Endothelial cell of umbilical vein (primary cell): ENCODE measurements at places on chromosomes 5 and 9. TPM values are rescaled to one million over a fixed set of nuclear protein-coding genes. Genes with fewer than 3 reads are reported as not detected.

DNA sequence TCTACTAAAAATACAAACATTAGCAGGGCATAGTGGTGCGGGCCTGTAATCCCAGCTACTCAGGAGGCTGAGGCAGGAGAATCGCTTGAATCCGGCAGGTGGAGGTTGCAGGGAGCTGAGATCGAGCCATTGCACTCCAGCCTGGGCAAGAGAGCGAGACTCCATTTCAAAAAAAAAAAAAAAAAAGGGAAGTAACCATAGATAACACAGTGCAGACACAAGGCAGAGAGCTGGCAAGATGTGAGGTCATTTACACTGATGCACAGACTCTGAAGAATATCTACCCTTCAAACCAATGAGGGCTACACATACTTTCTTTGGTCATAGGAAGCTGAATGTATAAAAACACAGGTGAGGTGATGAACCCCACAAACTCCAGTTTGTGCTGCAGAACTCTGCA is 131.9 kb downstream of the DCP2 start:
- no peak for DNase-seq

DNA sequence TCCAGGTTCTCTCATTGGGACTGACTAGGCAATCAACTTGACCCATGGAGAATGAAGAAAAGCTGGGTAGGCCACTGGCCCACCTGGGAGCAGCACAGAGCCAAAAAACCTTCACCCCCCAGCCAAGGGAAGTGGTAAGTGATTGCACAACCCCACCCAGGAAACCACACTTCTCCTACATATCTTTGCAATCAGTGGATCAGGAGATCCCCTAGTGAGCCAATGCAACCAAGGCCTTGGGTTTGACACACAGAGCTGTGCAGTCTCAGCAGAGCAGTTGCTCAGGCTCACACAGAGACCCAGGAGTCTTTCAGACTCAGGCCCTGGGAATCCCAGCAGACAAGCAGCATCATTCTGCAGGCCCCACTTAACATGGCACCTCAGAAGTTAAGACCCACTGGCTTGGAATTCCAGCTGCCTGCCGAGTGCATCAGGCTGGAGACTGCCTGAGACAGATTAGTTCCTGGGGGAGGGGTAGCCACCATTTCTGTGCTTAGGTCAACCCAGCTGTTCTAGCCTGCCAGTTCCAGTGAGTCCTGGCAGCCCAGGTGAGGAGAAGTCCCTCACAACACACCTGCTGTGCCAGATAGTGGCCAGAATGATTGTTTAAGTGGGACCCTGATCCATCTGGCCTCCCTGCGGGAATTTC is 136.4 kb downstream of the SAXO1 start:
- DNase-seq, result no peak

DNA sequence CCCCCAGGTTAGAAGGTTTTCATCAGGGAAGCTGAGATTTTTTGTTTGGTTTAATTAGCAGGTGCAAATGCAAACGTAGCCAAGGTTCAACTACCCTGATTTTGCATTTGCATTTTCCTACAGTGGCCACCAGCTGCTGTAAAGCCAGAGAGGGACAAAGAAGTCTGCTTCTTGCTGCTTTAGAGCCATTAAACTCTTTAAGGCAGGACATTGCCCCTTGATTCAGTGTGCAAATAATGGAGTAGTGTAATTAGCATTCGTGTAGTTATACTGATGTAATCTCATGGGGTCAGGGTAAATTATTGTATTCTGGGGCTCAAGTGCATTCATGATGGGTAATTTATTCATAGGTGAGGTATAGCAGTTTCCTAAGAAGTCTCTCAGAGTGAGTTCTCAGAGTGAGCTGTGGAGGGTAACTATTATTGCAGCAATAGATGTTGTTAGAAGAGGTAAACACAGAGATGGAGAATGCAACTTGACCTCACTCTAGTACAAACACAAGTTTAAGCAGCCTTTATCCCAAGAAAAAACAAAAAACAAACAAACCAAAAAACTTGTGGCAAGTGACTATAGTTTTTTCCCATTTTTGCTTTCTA is 526.5 kb downstream of the KIF4B start:
- DNase-seq, result no peak

ADAMTS2 gene
- polyA plus RNA-seq, result 0.02 TPM in 1 of 2 replicates, not detected in the other

DNA sequence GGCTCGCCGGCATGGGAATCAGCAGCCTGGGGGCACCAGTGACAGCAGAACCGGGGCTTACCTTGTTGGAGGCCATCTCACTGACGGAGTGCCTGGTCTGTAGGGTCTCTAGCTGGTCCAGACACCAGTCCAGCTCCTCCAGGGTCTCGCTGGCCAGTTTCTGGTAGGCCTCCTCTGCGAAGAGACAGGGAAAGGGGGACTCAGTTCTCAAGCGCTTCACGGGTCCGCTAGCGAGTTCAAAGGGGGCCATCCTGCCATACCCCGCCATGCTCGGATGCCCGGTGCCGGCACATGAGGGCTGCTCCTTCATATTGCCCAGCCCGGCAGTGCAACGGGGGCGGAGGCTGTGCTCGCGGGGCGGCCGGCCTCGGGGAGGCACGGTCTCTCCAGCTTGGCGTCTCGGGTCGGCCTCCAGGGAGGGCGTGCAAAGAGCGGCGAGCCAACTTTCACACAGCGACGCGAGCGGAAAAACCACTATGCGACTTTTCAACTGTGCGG is 456.0 kb downstream of the RAB3C start:
- DNase-seq, result peak; percentile 10

DNA sequence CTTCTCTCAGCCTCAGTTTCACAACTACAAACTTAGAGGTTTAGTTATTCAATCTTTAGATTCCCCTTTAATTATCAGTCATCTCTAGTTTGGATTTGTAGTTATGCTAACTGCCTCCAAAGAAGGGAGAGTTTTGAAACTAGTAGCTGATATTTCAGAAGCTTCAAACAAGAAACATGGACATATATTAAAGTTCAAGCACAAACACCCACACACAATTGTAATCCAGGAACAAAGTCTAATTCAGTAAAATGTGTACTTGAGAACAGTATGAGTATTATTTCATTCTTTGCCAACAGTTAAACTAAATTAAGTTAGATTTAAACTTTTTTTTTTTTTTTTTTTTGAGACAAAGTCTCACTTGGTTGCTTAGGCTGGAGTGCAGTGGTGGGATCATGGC is 71.2 kb upstream of the ABCA1 start:
- no peak for DNase-seq

DNA sequence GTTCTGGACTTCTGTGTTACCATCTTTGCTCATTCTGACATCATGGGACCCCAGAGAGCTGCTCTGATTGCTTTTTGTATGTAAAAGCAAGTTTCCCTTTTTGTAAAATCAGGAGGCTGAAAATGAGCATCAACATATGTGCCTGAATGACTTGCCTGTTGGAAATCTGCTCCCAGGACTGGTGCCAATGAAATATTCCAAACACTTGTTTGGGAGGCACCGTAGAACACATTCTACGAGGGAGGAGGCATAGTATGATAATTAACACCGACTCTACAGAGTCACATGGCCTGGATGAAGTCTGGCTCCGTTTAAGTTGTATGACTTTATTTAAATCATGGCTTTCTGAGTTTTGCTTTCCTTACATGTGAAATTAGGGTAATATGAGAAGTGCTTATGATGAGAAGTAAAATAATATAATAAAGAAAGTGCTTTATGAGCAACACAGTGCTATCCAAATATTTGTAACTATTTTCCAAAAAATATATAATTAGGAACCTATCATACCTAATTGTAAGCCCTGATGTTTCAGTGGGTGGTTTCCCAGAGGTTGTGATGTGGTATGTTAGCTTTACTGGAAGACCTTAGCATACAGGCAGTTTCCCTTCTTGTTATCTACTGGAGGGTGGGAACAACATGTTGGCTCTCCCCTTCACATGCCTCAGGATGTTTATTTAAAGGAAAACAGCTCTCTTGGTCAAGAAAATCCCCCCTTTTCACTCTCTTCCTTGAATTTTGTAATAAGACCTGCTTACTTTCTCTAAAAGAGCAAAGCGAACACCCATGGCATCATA is 238.1 kb downstream of the FBXL7 start:
- no peak for DNase-seq

GRCh38 chr5:28397502-28397941 is 1359.1 kb upstream of the CDH9 start:
- no peak for DNase-seq

CAMK2A gene
- polyA plus RNA-seq, result not detected in 2 replicates

ACOT12 gene
- polyA plus RNA-seq, result not detected in 2 replicates

DNA sequence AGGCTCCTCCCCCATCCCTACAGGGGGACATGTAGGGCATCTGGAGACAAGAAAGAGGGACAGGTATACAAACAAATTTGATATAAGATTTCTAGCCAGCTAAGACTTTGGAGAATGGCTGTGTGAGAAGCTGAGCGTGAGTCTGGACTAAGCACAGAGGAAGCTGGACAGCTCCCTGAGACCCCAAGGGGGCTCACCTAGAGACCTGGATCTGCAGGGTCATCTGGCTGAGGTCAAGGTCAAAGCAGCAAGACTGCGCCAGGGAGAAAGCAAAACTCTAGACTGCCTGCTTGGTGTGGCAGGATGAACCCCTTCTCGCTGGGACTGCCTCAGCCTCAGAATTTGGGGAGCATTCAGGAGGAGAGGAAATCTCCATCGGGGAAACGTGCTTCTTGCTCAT is 8.0 kb upstream of the GSN start:
- no peak for DNase-seq

GRCh38 chr9:129307227-129307970 is 129.3 kb upstream of the IER5L start:
- no peak for DNase-seq

GRCh38 chr9:2966565-2967300 is 122.8 kb upstream of the PUM3 start:
- DNase-seq, result no peak

- no peak for DNase-seq
Measured at GRCh38 chr5:126954981-126955380, 75.4 kb downstream of the MARCHF3 start.

DNA sequence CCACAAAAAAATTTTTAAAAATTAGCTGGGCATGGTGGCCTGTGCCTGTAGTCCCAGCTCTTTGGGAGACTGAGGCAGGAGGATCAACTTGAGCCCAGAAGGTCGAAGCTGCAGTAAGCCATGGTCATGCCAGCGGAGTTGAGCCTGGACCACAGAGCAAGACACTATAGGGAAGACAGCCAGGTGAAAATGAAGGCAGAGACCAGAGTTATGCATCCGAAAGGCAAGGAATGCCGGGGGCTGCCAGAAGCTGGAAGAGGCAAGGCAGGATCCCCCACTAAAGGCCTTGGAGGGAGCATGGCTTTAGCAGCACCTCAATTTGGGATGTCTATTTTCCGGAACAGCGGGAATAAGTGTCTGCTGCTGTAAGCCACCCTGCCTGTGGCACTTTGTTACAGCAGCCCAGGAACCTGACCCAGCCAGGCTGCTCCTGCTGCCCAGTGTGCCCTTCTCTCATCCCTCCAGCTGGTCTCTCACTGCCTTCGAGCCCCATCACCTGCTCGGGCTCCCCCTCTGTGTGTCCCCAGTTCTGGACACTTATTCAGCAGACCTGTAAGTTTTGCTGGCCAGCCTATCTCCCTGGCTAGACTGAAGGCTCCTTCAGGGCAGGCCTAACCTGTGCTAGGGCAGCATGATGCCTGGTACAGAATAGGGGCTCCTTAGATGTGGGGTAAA is 16.8 kb upstream of the JADE2 start:
- DNase-seq, result no peak

OTP gene
- not detected in 2 replicates for polyA plus RNA-seq

FAM81B gene
- not detected in 2 replicates for polyA plus RNA-seq

STK32A gene
- not detected in 2 replicates for polyA plus RNA-seq

GRCh38 chr9:98712987-98713386 is 4.3 kb upstream of the GABBR2 start:
- no peak for DNase-seq
